Fibroblast of the aortic adventitia (primary cell): ENCODE measurements at places on chromosomes 1 and 21.
A peak's percentile ranks its signal among the peaks of the same experiment; 100 is the strongest.

- DNase-seq, result no peak
Observed at GRCh38 chr1:3119725-3120124, 50.7 kb downstream of the PRDM16 start.

DNA sequence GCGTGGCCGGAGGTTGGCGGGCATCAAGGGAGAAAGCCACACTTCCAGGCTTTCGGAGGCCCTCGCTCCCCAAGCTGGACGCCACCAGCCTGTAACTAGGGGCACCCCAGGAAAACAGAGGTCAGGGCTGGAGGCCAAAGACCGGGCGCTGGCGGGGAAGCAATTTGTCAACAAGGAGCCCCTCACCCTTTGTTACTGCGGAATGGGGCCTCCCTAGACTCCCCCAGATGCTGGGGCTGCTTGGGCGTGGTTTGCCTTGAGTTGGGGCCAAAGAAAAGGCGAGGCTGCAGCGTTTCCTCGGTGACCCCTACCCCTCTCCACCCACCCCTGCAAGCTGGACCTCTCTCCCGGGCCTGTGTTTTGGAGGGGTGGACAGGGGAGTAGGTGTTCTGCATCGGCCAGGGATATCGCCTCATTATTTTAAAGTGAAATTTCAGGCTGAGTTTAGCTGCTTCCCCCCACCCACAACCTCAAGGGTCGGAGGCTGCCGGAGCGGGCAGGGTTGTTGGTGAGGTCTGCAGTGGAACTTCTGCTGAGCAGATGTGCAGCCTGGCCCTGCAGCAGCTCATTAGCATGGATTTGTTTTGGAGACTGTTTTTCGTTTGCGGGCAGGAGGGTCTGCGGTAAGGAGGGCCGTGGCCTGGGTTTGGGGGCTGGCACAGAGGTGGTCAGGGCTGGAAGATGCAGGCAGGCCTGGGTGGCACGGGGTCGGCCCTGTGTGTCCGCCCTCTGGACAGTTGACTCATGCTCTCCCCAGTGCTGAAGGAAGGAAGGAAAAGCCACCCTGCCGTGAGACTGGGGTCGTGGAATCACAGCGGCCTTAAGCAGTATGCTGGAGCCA, 1.5 kb downstream of the NBL1 start:
- peak; percentile 27 for DNase-seq

GRCh38 chr1:153324912-153325311, 12.2 kb upstream of the PGLYRP3 start:
- no peak for DNase-seq

DNA sequence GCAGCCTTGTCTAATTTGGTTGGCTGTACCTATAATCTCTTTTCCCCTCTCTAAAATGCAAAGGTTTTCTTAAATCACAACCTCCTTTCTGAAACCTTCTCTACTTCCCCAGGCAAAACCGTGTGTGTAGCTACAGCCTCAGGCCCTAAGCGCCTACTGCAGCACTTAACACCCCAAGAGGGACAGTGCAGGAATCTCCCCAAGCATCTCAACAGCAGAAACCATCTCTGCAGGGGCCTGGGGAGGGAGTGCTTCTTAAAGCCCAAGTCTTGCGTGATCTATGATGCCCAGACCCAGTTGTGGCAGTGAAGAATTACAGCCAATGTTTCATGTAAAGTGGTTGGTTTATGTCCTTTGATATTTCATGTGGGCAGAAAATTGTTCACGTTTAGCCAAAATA, 159.3 kb downstream of the DSCAM start:
- no peak for DNase-seq

DNA sequence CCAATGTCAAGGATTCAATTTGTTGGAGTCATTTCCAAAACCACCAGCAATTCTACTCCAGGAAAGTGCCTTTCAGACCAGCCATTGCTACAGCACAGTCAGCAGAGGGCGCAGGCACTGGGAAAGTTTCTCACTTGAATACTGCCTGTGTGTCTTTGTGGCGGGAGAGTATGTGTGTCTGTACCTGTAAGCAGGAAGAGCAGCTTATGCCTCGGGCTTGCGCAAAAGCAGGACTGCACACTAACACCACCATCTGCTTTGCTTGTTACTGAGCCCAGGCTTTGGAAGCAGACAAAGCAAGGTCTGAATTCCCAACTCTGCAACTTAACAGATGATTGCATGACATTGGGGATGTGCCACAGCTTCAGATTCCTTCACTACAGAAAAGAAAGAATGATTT, 7.0 kb upstream of the CTSE start:
- DNase-seq, result peak; percentile 72

DNA sequence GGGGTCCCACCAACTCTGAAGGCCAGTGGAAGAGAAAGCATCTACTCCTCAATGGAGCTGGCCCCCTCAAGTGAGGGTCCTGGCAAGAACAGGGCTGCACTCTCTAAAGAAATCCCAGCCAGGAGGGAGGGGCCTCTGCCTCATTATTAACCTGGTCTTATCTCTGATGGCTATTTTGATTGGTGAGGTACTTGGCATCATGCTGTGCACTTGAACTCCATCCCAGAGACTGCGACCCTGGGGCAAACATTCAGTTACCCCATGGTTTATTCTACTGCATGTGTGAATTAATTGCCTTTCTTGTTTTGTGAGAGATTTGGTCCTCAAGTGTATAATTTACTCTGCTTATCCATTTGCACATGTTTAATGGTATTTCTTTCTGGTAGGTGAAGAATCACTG, 55.0 kb upstream of the ETV3 start:
- DNase-seq, result no peak

GRCh38 chr1:228104526-228105269, 1.6 kb upstream of the C1orf35 start:
- no peak for DNase-seq

- DNase-seq, result no peak
Observed at GRCh38 chr1:231016966-231017365, 23.1 kb downstream of the FAM89A start.

GRCh38 chr21:43645136-43645891, 14.0 kb downstream of the HSF2BP start:
- peak; percentile 84 for DNase-seq

- no peak for DNase-seq
Observed at GRCh38 chr1:204362984-204363334, 3.2 kb upstream of the PLEKHA6 start.

GRCh38 chr1:1924386-1924785, 5.3 kb upstream of the TMEM52 start:
- DNase-seq, result no peak
